ENCODE measurements at places on chromosomes 12 and 14.

DNA sequence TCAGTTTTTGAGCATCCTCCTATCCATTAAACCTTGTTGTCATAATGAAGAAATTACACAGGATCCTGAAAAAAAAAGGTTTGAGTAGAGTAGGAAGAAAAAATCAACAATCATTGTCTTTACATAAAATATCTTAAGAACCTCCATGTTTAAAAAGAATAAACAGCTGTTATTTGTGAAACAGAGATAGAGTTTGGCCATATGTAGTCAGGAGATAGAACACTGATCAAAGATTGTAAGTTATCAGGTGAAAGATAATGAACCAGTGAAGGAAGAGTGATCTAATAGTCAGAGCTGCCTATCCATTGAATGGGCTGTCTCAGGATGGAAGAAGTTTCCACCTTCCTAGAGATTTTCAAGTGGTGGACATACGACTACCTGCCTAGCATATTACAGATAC lies 397.1 kb downstream of the SOX5 start:
- DNase-seq, result no peak

GRCh38 chr12:76694369-76694768 lies 69.5 kb upstream of the ZDHHC17 start:
- no peak for DNase-seq

- DNase-seq, result no peak
These were observed 1.8 kb upstream of the PAH start for GRCh38 chr12:102918840-102919239.

DNA sequence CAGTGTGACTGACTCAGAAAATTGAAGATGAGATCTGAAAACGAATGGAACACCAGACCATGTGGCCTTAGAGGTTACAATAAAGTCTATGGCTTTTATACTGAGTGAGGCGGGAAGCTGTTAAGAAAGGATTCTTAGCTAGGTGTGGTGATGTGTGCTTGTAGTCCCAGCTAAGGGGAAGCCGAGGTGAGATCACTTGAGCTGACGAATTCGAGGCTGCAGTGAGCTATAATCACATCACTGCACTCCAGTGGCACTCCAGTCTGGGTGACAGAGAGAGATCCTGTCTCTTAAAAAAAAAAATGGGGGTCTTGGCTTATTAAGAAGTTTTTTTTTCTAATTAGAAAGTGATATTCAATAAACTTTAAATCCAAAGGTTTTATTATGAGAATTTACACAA lies 678.6 kb downstream of the TMTC2 start:
- DNase-seq, result no peak

DNA sequence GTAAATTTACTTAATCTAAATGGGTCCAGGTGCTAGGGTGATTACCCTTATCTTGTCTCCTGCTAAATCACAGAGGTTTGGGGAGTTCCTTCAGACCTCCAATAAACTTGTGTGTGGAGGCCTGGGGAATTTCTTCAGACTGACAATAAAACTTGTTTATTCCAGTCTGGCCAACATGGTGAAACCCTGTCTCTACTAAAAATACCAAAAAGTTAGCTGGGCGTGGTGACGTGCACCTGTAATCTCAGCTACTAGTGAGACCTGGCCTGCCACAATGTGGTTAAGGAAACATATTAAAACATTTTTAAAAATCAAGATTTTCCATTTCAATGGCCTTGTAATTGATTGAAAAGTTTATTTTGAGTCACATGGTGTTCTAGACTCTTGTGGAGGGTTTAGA lies 126.9 kb upstream of the FGD4 start:
- no peak for DNase-seq

GRCh38 chr12:119090865-119091264 lies 87.9 kb upstream of the HSPB8 start:
- no peak for DNase-seq

DNA sequence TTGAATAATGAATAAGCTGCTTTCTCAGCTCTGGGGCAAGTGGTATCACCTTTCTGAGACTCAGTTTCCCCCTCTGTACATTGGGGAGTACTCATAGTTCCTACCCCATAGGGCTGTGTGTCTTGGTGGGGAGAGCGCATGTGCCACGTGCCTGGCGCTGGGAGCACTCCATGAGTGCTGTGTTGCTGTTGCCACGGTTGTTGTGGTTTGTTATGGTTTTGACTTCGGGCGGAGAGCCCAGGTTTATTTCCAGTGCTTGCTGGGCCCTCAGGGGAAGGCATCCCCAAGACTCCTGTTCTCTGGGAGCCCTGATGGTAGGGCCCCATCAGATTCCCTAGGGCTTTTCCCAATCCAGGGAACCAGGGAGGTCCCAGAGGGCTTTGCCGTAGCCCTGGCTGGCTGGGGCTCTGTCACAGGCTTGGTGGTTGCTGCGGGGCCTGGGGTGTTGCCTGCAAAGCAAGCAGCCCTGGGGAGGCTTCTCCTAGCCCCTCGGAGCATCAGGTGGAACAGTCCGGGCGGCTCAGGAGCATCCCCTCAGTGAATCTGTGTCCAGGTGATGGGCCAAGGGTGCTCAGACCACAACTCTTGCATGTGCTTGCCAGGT lies 18.6 kb downstream of the SH2B3 start:
- DNase-seq, result no peak

- DNase-seq, result no peak
These were observed 8.1 kb downstream of the GLT1D1 start for GRCh38 chr12:128861226-128862016.

GRCh38 chr14:58638231-58639197 lies 752 bp downstream of the DACT1 start:
- DNase-seq, result no peak

GRCh38 chr14:38838049-38838978 lies 264.7 kb downstream of the SEC23A start:
- no peak for DNase-seq

DNA sequence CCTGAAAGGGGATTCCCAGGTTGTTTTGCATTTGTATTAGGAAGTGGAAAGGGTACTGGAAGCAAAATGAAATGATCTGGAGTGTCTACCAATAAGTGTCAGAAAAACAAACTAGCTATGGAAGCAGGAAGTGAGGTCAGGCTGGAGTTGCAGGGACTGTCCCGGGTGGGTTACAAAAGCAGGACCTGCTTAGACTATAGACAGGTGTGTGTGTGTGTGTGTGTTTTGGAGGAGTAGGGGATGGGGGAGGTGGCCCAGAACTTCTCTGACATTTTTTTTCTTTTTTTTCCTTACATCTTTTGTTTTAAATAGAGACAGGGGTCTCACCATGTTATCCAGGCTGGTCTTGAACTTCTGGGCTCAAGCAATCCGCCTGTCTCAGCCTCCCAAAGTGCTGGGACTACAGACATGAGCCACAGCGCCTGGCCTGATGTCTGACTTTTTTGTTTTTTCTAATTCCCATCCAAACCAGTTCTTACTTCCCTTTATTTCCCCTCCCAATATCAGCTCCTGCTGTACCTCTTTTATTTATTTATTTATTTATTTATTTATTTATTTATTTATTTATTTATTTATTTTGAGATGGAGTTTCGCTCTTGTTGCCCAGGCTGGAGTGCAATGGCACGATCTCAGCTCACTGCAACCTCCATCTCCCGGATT lies 512 bp upstream of the RND1 start:
- no peak for DNase-seq

- no peak for DNase-seq
These were observed 2.2 kb downstream of the SPRYD3 start for GRCh38 chr12:53077030-53077429.

GRCh38 chr12:48110691-48111311 lies 4.9 kb upstream of the SENP1 start:
- DNase-seq, result no peak

DNA sequence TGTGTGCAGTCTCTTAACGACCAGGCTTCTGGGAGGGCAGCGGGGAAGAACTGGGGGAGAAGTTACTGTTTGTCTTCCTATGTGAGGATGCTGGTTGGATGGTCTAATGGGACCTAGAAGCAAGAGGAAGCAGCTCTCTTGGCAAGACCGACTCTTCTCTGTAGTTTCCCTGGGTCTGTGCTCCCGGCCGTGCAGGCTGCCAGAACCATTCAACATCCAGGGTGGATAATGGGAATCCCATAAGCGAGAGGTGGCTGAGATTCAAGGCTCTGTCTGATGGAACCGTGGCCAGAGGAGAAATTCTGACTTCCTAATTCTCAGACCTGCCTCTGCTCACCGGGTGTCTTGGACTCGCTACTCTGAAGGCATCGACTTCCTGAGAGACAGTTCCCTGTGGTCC lies 561.0 kb upstream of the TBX3 start:
- DNase-seq, result no peak

DNA sequence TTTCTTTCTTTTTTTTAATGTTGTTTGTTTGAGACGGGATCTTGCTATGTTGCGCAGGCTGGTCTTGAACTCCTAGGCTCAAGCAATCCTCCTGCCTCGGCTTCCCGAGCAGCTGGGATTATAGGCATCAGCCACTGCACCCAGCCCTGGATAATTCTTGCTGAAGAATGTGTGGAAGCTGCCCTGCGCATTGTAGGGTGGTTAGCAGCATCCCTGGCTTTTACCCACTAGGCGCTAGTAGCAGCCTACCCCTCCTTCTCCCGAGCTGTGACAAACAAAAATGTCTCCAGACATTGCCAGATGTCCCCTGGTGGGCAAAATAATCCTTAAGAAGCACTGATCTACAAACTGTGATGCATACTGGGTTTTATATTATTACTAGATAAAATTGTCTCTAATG lies 6.6 kb downstream of the DCAF4 start:
- DNase-seq, result no peak

DNA sequence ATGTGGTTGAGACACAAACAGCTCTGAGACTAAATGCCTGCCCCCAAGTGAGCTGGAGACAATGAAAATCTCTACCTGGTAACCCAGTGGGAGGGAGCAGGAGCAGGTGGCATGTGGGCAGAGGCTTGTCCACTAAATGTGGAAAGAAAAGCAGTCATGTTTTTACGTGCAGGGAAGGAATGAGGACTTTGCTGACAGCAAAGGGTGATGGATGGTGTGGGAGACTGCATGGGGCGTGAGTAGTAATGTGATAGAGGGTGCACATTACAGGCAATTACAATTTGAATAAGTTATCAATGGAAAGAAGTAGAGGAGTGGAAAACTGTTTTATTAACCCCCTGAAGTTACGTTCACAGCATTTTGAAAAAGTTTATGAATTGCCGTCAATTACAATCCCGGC lies 176.6 kb downstream of the NRXN3 start:
- no peak for DNase-seq

DNA sequence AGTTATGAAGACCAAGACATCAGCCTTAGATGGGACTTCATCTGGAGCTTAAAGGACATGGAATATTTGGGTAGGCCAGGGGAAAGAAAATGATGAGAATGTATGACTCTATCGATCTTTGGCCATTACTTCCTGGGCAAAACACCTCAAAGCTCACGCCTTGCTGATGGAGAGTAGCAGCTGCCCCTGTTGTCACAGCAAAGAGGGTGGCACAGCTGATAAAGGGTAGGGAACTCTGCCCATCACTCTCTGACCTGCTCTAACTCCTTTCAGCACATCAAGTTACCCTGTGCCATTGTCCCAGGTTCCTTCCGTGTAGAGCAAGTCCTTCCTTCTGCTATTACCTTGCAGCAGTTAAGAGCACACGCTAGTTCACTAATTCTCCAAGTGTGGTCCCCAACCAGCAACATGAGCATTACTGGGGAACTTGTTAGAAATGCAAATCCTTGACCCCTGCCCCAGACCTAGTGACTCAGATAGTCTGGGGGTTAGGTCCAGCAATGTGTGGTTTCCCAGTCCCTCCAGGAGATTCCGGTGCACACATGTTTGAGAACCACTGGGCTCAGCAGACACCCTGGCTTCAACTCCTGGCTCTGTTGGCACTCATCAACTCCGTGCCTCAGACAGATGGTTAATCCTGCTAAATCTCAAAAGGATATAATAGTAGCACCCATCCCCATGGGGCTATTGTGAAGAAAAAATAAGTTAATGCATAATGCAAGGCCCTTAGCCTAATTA lies 93.7 kb upstream of the EEA1 start:
- no peak for DNase-seq

GRCh38 chr12:8698132-8698851 lies 501 bp downstream of the RIMKLB start:
- DNase-seq, result peak; percentile 7

DNA sequence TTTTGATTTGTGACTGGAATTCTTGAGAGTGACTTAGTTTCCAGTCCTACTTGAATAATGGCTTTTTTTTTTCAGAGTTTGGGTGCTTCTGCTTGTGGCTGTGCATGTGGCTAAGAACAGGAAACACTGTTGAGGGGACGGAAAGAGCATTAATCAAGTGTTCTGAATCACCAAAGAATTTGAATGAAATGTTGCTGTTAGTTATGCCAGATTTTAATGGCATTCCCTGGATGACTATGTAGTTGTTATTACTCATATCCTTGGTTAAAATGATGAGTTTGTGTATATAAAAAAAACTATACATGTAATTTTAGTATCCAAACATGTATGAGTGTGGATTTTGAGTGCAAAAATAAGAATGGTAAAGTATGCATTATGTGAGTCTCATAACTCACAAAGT lies 347.9 kb downstream of the BCAT1 start:
- no peak for DNase-seq

GRCh38 chr14:29144621-29145020 lies 378.0 kb downstream of the FOXG1 start:
- DNase-seq, result no peak

- DNase-seq, result no peak
These were observed 133.2 kb upstream of the DDHD1 start for GRCh38 chr14:53286301-53286700.

DNA sequence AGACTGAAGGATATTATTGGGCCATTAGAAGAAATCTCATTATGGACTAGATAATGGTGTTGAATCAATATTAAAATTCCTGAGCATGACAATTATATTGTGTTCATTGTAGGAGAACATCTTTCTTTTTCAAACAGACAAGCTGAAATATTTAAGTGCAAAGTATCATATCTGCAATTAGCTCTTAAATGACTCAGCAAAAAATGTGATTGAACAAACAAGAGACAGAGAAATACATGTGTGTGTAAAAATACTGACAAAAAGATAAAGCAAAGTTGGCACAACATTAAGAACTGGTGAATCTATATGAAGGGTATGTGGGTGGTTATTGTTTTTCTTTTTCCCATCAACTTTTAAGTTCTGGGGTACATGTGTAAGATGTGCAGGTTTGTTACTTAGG lies 9.5 kb downstream of the CEP290 start:
- no peak for DNase-seq

GRCh38 chr12:25438638-25439037 lies 114.4 kb downstream of the LMNTD1 start:
- no peak for DNase-seq

- no peak for DNase-seq
These were observed 311.9 kb downstream of the DAD1 start for GRCh38 chr14:22276913-22277816.

DNA sequence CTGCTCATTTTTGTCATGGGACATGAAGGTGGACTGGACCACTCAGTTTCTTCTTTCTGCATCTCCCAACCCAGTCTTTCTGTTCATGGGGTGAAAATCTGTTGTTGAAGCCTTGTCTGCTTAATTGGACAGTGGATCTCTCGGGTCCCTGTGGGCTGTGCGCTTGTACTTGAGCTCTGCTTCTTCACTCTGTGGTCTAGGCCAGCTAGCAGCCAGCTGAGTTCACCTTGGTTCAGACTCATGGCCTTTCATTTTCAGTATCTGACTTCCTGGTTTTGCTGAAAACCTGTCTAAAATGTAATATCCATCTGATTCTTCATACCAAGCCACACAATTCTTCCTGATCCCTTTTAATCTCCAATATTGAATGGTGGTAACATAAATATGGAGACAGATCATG lies 117.2 kb downstream of the LRRK2 start:
- DNase-seq, result no peak

GRCh38 chr14:23175823-23176222 lies 7.6 kb downstream of the SLC7A8 start:
- no peak for DNase-seq
